T-cell (primary cell): ENCODE measurements at places on chromosomes 11 and 22.

GRCh38 chr11:104995001-104995408 lies 26.6 kb upstream of the CASP4 start:
- no peak for DNase-seq

GRCh38 chr22:31080164-31080847 lies 812 bp upstream of the SMTN start:
- no peak for DNase-seq

DNA sequence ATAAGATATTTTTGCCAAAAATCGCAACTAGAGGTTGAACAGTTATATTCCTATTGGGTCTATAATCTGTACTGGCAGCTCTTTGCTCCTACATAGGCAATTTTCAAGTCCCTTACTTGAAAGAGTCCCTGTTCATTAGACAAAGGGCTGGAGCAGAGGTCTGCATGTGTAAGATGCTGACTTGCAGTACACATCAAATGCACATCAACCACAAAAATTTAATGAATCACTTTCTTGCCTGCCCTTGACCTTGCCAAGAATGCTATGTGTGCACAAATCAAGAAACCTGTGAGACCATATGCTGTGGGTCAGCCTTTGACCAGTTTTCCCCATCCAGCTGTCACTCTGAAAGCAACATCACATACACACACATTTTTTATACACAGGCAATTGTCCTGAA lies 661.5 kb downstream of the LRRC4C start:
- DNase-seq: no peak

- DNase-seq: no peak
Observed at GRCh38 chr11:96075532-96075959, 151.6 kb upstream of the MTMR2 start.

DNA sequence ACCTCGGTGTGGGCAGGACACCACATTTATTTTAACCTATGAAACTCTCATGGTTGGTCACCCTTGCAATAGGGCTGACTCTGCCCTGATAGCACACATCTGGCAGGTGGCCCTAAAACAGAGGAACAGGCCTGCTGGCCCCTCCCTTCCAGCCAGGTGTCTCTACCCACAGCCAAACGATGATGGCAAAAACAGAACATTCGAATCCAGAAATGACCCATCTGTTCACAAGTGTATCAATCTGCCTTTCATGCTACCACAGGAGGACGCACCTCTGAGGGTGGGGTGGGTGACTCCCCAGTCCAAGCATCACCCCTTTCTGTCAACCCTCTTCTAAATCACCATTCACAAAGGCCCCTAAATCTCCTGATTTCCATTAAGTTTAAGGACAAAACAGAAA lies 118.1 kb downstream of the ETS1 start:
- DNase-seq: no peak

DNA sequence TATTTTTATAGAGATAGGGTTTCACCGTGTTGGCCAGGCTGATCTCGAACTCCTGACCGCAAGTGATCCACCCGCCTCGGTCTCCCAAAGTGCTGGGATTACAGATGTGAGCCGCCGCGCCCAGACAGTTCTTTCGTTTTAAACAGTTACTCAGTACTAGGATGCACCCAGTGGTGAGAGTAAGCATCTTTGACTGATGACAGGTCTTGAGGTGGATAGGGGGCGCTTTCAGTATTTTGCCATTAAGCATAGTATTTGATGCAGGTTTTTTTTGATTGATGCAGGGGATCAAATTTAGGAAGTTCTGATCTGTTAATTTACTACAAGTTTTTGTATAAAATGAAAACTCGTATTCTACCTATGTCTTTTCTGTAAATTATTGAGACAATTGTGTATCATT lies 13.2 kb upstream of the TRIM34 start:
- DNase-seq: no peak

DNA sequence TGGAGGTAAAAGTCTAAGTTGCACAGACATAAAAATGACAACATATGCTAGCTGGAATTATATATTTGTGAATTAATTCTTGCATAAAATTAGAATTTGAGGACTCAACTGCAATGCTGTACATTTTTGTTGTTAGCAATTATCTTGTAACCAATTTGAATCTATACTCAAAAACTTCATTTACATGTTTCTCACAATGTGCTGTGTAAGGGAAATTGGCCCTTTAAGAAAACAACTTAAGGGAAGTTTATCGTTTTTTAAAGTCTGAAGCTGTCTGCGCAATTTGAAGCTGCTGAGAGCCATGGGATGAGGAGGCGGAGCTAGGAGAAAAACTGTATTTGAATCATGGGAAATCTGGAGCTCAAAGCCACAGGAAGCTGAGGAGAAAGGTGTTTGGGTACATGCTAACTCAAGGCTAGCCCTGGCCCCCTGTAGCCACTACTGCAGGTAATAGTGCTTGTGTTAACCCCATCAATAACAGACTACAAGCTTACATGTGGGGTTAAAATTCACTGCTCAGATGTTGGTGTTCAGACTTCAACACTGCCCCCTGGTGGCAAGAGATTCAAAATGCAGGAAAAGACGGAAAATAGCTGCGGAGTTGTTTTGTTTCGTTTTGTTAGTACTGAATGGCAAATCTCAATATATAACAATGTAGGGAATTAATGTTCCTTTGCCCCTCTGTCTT lies 126.1 kb downstream of the BRD1 start:
- DNase-seq: no peak

DNA sequence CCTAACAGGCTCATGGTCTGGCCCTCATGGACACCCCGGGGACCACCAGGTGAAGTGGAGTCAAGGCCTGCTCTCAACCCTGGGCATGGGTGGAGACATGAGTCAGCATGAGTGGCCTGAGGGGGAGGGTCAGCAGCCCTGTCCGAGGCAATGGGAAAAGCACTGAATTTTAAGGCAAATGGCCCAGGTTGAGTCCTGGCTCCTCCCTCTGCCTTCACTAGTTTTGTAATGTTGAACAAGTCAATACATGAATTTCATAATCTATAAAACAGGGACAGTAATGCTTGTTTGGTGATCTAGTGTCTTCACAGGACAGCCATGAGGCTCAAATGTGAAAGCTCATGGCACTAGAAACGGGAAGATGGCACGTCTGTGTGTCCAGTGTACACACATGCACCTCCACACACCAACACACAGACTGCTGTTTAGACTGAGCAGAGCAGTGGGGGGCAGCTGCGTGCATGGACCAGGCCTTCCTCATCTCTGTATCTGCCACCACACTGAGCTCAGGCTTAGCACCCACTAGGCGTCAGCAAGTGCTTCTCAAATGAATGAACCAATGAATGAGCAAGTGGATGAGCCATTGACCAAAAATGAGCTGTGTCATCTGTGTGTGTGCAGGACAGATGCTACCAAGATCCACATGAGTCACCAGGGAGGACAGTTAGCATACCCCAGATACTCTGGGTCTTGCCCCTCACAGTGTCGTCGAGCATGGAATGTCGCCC lies 63.4 kb downstream of the NRXN2 start:
- DNase-seq: no peak

DNA sequence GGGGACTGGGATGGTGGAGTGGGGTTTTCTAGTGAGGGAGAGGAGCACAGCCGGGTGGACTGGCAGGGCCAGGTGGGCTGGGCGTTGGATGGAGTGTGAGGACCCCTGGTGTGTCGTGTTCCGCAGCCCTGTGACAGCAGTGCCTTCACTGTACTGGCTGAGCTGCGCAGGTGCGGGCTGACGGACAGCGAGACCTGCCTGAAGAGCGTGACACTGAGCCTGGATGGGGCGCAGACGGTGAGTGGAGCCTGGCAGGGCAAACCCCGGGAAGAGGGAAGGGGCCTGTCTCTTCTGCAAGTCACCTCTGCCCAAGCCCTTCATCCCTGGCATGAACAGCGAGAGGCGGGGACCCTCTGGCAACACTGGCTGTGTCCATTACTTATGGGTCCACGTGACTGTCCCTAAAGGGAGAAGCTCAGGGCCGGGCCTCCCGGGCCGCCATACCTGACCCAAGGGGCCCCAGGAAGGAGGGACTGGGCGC lies 10.0 kb downstream of the MUC5AC start:
- DNase-seq: no peak

- no peak for DNase-seq
Observed at GRCh38 chr22:43833286-43834240, 21.5 kb upstream of the EFCAB6 start.

GRCh38 chr22:43750751-43751150 lies 61.4 kb downstream of the EFCAB6 start:
- no peak for DNase-seq

DNA sequence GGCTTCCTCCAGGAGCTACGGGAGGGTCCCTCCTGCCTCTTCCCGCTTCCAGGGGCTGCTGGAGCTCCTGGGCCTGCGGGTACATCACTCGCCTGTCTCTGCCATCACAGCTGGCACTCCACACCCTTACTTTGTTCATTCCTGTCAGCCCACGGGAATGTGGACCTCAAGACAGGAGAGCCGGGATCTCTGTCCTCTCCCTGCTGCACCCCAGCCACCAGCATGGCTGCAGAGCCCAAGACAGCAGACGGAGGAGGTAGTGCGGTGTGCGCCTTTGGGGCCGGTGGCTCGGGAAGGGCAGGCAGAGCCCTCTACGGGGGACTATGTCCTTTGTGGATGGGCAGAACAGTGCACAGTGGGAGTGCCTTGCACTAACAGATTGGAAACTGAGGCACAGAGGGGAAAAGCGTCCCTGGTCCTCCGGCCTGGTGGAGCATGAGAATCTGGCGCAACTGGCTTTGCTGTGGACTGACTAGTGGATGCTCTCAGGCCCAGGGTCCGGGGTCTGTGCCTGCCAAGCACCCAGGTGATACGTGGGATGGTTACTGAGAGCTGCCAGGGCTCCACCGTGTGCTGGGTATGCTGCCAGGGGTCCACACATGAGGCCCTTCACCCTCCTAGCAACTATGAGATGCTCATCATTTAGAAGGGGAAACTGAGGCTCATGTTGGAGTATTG lies 47.3 kb downstream of the IGF2 start:
- DNase-seq: no peak

DNA sequence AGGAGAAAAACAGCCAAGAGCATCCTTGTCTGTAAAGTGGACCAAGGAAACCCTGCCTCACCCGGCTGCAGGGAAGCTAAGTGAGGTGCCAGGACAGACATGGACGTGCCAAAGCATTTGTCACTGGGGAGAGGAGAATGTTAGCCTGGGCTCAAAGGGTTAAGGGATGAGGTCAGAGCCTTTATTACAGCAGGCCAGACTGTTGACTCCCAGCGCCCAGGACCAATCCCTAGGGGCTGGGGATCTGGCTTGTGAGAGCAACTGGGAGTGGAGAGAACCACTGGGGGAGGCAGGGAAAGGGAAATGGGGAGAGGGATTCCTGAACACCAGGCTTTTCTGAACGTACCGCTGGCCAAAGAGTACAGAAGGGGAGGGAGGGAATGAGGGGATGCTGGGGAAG lies 2.6 kb downstream of the CHRM1 start:
- no peak for DNase-seq

DNA sequence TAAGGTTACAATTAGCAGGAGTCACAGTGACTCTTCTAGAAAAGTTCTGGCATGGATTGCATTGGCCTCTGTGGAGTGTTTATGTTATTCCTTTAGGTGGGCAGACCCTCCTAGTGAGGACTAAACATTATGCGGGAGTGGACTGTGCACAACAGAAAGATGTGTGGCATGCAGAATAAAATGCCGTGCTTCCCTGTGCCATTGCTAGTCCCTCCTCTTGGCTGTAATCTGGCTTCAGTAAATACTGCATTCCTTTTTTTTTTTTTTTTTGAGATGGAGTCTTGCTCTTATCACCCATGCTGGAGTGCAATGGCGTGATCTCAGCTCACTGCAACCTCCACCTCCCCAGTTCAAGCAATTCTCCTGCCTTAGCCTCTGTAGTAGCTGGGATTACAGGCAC lies 45.0 kb downstream of the SLC5A1 start:
- no peak for DNase-seq

GRCh38 chr11:2928605-2929530 lies at the start of gene PHLDA2:
Gene PHLDA2 (minus strand): TSS chr11:2929420. CDS start chr11:2929364, 56 bp downstream.
- DNase-seq: peak; percentile 64

GRCh38 chr11:36311926-36312595 lies 16.0 kb downstream of the PRR5L start:
- DNase-seq: no peak

- DNase-seq: no peak
Observed at GRCh38 chr11:24163146-24163545, 333.7 kb upstream of the LUZP2 start.

DNA sequence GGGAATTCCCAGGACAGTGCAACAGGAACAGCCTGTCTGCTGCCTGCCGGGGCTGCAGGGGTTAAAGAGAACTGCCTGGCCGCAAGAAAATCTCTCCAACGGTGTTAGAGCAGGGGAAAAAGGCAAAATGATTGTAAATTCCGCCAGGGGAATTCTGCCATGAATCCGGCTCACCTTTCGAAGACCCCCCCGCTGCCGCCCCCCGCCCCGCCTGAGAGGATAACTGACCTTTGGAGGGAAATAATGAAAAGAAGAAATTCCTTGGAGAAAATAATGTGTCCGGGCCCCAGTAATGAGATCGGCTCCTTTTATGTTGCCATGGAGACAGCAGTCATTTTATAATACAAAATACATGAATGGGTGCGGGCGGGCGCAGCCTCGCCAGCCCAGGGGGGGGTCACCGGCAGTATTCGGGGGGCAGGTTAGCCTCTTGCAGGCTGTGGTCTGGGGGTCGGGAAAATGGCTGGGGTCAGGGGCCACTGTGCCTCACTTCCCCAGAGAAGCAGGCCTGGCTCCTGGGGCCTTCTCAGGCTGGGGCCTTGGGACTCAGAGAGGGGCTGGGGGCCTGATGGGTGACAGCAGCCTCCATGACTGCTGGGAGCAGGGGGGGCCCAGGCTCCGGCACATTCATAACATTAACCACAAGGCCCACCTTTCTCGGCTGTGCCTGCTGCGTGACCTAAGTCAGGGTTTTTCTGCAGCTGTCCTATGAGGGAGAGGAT lies 228.1 kb downstream of the MN1 start:
- no peak for DNase-seq

- DNase-seq: no peak
Observed at GRCh38 chr11:47061429-47062178, 115.1 kb downstream of the ARFGAP2 start.

- no peak for DNase-seq
Observed at GRCh38 chr11:17813391-17814059, 78.9 kb downstream of the KCNC1 start.

GRCh38 chr11:79472819-79473529 lies 32.1 kb upstream of the TENM4 start:
- no peak for DNase-seq
